LHCN-M2 (cell line): ENCODE measurements at places on chromosomes 3 and 15.

GRCh38 chr15:69679623-69680228 is 227.1 kb downstream of the RPLP1 start:
- DNase-seq: no peak

DNA sequence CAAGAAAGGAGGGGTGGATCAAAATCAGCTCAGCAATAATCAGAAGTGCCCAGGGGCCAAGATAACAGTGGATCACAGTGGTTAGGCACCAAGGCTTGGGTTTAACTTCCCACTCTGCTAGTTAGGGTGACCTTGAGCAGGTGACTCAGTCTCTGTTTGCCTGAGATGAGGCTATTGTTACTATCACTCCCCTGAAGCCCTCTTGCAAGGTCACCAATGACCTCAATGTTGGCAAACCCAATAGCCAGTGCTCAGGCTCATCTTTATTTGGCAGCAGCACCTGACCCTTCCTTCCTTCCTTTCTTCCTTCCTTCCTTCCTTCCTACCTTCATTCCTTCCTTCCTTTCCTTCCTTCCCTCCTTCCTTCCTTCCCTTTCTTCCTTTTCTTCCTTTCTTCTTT is 102.4 kb upstream of the HACD2 start:
- peak; percentile 20 for DNase-seq

- DNase-seq: no peak
Observed at GRCh38 chr3:182116386-182116785, 404.7 kb downstream of the SOX2 start.

DNA sequence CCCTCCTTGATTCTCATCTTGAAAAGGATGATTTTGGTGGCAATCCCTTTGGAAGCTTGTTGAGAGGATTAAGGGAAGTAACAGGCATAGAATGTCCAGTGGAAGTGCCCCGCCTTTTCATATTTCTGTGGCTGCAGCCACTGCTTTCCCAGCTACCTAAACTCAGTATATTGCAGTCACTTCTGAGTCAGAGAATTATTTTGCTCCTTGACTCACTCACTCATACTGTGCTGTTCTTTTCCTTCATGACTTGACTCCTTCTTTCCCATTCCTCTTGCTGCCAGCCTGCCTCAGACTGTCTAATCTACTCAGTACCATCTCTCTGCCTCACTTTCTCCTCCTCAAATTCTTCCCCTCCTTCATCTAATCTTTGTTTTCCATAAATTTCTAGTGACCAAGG is 26.5 kb upstream of the POLR2M start:
- peak; percentile 91 for DNase-seq

GRCh38 chr3:13605555-13605954 is 56.6 kb downstream of the FBLN2 start:
- DNase-seq: no peak

DNA sequence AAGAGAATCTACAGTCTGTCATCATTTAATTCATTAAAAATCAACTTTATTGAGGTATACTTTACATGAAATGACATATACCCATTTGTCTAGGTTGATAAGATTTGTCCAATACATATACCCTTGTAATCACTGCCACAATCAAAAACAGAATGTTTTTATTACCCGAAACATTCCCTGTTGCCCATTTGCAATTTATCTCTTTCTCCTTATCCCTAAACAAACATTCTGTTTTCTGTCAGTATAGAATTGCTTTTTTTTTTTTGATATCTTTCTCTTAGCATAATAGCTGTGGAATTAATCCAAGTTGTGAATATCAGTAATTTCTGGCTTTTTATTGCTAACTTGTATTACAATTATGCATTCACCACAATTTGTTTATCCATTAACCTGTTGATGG is 4.3 kb upstream of the CNTN6 start:
- DNase-seq: no peak

DNA sequence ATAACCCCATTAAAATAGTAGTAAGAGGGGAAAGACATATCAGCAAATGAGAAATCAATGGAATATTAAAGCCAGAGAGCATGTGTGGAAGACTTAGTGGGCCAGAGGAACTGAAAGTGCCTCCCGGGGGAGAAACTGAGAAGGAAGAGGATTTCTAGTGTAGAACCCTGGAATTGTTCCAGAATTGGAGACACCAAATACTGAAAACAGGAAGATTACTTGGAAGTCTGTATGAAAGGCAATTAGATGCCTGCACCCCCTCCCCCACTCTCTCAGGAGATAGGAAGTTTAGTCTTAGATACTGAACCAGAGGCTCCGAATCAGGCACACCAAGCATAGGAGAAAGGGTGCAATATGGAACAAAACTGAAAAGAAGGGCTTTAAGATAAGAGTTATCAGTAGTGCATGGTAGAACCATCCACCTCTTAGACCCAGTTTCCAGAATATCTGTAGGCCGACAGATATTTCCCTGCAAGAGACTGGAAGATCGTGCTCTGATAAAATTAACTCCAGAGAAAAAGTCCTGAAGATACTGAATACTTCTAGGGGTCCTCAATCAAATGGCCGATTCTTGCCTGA is 32.4 kb downstream of the KLHL18 start:
- peak; percentile 20 for DNase-seq

DNA sequence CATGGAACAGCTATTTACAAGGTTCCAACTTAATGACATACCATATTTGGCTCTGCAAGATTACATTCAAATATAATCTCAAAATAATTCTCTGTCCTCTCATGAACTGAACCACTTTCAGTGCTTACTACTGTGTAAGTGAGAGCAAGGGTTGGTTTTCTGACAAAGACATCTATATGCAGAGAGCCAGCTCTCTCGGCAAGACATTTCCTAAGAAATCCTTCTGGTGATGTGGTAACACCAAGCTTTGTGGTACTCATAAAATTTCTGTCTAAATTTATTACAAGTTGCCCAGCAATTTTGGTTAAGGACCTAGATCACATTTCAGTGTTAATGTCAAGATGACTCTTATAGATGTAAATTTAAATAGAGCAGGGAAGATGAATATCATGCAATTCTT is 184.9 kb downstream of the GAP43 start:
- DNase-seq: no peak

DNA sequence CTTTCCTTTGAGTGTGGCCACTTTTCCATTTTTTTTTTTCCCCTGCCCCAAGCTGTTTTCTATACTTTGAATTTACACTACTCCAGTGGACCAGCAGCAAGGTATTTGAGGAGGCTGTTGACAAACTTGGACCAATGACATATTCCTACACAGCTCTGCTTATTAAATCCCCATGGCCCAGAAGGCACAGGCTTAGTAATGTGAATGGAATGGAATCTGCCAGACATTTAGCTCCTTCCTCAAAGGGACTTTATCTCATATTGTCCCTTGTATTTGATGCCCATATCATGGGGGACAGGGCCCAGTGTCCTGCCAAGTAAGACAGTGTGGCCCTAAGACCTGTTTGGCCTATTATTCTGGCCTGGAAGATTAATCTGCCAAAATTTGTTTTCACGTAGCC is 107.5 kb downstream of the CHCHD6 start:
- peak; percentile 26 for DNase-seq

DNA sequence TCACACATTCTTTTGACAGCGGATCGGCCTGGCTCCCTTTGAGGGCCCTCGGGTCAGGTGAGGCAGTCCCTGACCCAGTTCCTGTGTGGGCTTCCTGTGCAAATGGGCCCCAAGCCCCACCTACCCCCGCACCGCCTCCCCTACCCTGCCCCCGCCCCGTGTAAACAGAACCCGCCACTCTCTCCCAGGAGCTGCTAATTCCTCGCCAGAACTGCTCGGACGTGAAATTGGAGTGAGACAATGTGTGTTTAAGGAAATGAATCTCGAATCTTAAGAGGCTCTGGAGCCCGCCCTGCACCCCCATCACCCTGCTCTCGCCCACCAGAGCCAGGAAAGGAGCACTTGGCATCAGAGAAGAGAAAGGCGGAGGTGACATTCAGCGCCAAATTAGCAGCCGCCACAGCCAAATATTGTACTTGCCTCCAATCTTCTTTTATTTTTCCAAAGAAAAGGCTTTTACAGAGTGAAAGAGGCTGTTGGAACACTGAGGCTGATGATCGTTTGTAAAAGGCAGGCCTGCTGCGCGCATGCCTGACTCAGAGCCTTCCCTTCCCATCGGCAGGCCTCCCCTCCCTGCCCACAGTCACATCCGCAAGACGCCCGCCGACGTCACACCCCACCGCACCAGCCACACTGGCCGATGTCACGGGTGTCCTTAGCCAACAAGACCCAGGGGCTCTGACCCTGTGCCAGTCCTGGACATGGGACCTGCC is 53.1 kb downstream of the CACNA2D2 start:
- no peak for DNase-seq

DNA sequence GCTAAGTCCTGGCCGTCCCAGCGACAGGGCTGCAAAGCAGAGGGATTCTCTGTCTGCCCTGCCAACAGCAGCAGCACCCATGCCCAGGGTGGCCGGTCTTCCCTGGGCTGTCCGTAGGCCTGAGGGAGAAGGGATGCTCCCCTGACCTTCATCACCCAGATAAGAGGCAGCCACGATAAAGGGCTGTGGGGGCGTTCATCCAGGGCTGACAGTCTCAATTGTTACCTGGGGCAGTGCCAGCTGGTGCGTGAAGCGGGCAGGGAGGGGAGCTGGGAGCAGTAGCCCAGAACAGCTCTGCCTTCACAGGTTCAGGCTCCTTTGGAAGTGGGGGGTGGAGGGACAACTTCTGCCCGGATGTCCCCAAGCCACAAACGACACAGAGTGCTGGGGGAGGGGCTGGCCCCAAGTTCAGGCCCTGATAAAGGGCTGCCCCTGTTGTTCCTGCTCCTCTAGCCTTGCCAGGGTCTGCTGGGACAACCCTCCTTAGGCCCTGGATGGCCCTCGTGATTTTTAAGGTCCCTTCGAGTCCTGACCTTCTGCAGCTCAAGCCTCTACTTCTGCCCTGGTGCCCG is 94.7 kb downstream of the RAB11A start:
- no peak for DNase-seq

DNA sequence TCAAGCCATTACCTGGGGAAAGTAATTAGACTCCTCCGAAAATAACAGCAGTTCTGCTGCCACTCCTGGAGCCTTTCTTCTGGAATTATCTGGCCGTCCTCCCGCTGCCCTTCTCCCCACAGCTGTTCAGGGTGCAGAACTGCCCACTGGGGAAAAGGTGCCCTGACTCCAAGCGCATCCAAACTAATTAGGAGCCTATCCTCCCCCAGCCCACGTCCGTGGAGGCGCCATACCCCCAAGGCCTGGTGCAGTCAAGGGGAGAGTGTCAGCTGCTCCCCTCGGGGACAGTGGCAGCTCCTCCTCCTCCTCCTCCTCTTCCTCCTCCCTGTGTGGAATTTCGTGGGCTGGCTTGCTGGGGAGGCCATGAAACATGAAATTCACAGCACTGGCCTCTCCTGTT is 177.2 kb downstream of the XXYLT1 start:
- DNase-seq: no peak

DNA sequence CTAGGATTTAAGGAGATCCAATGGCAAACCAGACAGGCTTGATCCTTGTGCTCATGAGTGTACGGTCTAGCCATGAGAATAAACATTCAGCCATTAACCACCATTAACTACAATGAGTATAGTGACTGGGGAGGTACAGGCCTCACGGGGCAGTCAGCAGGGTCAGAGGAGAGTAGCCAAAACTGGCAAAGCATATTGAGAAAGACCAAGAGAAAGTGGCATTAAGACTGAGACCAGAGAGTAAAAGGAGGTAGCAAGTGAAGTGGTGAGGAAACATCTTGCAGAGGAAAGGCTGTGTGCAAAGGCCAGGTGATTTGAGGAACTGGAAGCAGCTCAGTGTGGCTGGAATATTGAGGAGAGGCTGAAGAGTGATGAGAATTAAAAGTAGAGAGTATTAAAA is 407.2 kb upstream of the LMCD1 start:
- no peak for DNase-seq

DNA sequence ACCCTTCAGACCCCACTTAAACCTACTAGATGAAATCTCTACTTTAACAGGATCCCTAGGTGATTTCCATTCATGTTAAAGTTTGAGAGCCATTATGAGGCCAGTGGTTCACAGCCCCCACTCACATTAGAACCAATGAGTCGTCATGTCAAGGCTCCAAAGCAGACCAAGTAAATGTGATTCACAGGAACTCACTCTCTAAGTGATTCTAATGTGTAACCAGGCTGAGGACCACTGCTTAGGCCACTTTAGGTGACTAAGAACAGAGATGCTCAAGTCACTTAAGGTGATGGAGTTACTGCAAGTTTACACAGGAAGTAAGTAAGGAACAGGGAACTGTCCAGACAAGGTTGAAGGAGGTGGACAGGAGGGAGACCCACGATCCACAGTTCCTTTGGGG is 7.7 kb downstream of the GALNT15 start:
- no peak for DNase-seq

GRCh38 chr3:29695643-29696198 is 414.9 kb downstream of the RBMS3 start:
- peak; percentile 74 for DNase-seq

- peak; percentile 22 for DNase-seq
Observed at GRCh38 chr3:89682556-89682955, 575.1 kb downstream of the EPHA3 start.

GRCh38 chr15:53522991-53523390 is 236.5 kb downstream of the WDR72 start:
- DNase-seq: no peak

GRCh38 chr3:33047842-33048834 is 48.8 kb downstream of the GLB1 start:
- DNase-seq: no peak

DNA sequence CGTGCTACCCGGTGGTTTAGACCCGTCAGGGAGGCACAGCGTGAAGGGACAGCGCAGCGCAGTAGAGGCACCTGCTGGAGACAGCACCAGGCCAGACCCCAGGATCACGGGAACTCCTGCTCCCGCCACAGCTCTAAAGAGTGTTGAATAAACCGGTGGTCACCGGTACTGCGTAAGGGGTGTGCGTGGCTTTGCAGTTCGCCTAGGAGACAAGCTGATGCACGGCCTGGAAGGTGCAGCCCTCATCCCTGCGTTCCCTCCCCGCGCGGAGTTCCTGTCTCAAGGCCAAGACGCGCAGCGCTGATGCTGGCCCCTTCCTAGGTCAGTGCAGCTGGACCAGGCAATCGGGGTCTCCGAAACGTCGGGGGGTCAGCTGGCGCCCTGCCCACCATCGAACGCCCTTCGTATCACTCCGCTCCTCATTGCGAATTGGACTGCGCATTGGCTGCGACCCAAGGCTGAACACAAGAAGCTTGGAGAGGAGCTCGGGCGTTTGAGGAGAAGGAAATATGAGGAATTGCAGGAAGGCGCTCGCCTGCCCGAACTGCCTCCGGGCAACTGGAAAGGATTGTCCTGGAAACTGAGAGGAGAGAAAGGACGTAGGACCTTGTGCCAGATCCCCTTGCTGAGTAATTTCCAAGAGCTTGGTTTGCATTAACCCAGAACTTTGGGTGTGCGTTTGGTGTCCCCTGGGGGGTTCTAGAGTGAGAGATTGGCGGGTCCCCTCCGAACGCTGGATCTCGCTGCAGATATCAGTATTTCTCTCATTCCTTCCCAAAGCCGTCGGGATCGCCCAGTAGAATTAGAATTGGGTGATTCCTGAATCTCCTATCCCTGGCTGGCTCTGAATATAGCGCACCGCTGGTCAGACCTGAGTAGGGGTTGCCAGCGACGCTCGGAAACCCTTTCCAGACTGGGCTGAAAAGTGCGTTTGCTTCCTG is 2.3 kb upstream of the SOX14 start:
- no peak for DNase-seq

DNA sequence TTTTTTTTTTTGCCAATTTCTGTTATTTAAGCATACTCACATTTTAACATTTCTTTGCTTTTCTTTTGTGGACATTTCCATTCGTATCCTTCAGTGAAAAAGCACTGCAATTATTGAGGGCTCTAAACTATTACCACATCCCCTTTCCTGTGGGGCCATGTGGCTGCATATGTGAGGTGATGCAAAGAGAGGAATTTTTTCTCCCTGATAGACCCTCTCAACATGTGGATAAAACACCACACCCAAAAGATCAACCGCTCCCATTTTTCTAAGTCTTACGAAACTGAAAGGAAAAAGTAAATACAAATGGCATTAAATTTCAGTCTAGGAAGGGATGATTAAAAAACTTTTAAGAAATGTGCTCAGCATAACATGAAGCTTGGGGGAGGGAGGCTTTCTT is 68.8 kb downstream of the DNAJC13 start:
- peak; percentile 34 for DNase-seq
